Cardiac muscle cell (in vitro differentiated cells and primary cell): ENCODE measurements at places on chromosomes 7 and 10.

DNA sequence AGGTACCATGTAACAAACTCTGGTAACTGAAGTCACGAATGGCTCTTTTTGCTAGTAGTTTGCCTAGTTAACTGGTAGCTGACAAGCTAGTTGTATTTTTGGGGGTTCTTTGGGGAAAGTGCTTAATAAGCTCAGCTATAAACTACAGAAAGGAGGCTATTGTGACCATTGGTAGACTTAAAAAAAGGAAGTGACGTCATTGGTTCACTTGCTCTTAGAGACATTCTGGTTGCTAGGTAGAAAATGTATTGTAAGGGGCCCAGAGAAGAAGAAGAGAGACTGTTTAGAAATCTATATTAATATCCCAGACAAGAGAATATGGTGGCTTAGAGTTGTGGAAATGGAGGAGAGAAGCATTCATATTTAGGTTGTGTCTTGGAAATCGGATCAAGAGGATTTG lies 103.0 kb downstream of the NXPH1 start:
- H3K36me3 ChIP-seq, result no peaks in the 10 kb centered on the region
- no peaks in the 10 kb centered on the region for H3K4me1 ChIP-seq
- no peaks in the 10 kb centered on the region for H3K27me3 ChIP-seq
- H3K27ac ChIP-seq, result no peak overlapping the region
- H3K4me3 ChIP-seq, result no peak overlapping the region

GRCh38 chr7:128357217-128357613 lies 4.3 kb downstream of the PRRT4 start:
- peak overlapping the region; percentile 76 for H3K27ac ChIP-seq
- H3K27me3 ChIP-seq, result peaks cover 35% of the 10 kb centered on the region
- DNase-seq, result peak; percentile 91
- H3K4me1 ChIP-seq, result peaks cover 18% of the 10 kb centered on the region
- no peak overlapping the region for H3K4me3 ChIP-seq

GRCh38 chr10:112979927-112980326 lies 29.9 kb downstream of the TCF7L2 start:
- no peaks in the 10 kb centered on the region for H3K27me3 ChIP-seq
- no peak overlapping the region for H3K4me3 ChIP-seq
- H3K4me1 ChIP-seq, result peaks cover 3% of the 10 kb centered on the region
- no peak for DNase-seq
- H3K27ac ChIP-seq, result no peak overlapping the region

GRCh38 chr10:78829565-78829964 lies 239.2 kb upstream of the ZMIZ1 start:
- no peaks in the 10 kb centered on the region for H3K36me3 ChIP-seq
- H3K4me1 ChIP-seq, result peaks cover 14% of the 10 kb centered on the region
- H3K4me3 ChIP-seq, result no peak overlapping the region
- no peak for DNase-seq

DNA sequence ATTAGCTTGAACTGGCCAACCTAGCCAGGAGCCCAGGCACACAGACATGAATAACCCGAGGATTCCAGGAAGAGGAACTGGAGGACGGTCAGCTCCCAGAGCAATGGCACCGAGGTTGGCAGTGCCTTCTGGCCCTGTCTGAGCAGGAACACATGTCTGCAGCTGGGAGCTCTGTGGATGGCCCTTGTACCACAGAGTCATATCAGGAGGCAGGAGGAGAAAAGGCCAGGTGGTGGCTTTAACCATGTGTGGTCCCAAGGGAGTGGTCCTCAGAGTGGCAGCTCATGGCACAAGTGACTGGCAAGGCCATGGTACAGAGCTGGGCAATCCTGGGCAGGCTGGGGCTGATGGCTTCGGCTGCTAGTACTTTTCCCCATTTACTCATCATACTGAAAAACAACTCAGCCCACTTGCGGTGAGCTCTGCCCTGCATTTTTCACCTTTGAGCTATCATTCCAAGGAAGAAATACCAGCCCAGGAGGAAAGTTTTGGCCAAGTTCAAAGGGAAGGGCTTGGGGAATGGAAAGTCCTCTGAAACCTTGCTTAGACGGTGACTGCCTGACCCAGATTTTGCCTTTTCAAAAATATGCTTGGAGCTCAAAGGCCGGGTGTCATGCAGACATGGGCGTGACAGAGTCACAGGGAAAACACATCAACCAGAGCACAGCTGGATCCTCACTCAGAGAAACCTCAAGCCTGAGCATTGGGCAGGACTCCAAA lies 25.7 kb upstream of the LOXL4 start:
- no peak overlapping the region for H3K27ac ChIP-seq
- no peak for DNase-seq
- H3K4me1 ChIP-seq, result no peaks in the 10 kb centered on the region
- H3K36me3 ChIP-seq, result no peaks in the 10 kb centered on the region

DNA sequence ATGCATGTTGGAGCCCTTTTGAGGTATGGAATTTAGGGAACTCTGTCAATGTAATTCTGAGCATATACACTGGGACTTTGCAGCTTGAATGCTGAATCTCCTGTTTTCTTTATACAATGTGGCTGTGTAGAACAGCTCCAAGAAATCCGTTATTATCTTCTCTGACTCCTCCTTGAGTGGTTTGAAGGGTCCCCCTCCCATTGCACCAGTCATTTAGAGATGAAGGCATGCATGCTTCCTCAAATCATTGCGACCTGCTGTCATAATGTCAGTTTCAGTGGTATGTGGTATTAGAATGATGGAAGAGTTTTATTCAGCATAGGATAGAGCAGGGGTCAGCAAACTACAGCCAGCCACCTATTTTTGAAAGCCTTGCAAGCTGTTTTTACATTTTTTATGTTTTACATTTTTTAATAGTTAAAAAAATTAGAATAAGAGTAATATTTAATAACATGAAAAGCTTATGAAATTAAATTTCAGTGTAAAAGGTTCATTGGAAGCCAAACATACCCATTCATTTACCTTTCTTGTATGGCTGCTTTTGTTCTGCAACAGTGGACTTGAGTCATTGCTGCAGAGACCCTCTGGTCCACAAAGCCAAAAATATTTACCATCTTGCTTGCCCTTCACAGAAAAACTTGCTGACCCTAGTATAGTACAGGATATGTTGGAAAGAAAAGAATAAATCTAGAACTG lies 8.1 kb downstream of the STK17A start:
- no peak for DNase-seq
- H3K4me3 ChIP-seq, result no peak overlapping the region
- peaks cover 3% of the 10 kb centered on the region for H3K36me3 ChIP-seq
- H3K27me3 ChIP-seq, result no peaks in the 10 kb centered on the region

- H3K27ac ChIP-seq, result no peak overlapping the region
- no peaks in the 10 kb centered on the region for H3K27me3 ChIP-seq
- no peaks in the 10 kb centered on the region for H3K36me3 ChIP-seq
Measured at GRCh38 chr10:122290833-122291532, 19.9 kb downstream of the BTBD16 start.

GRCh38 chr10:17443707-17444387 lies 10.5 kb downstream of the ST8SIA6 start:
- no peaks in the 10 kb centered on the region for H3K4me1 ChIP-seq
- H3K36me3 ChIP-seq, result no peaks in the 10 kb centered on the region
- H3K4me3 ChIP-seq, result no peak overlapping the region
- DNase-seq, result no peak
- H3K27ac ChIP-seq, result no peak overlapping the region

- no peaks in the 10 kb centered on the region for H3K36me3 ChIP-seq
- peaks cover 34% of the 10 kb centered on the region for H3K4me1 ChIP-seq
- no peak overlapping the region for H3K4me3 ChIP-seq
- H3K27ac ChIP-seq, result peak overlapping the region; percentile 54
- peak; percentile 99 for DNase-seq
- no peaks in the 10 kb centered on the region for H3K27me3 ChIP-seq
Measured at GRCh38 chr10:121096617-121097431, 245.7 kb downstream of the WDR11 start.

DNA sequence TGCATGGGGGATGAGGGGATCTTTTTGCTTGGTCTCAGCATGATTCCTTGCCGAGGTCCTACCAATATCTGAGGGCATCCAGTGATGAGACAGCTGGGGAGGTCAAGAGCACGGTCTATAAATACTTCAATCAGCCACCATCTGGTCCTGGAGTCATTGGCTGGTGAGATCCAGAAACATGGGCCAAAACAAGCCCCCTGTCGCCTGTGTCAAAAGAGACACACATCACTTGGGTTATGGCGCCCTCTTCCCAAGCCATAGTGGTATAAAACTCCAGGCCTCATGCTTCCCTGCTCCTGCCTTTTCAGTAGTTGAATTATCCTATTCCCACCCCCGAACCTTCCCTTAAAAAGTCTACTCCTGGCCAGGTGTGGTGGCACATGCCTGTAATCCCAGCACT lies 60.9 kb downstream of the SLC35B4 start:
- H3K36me3 ChIP-seq, result no peaks in the 10 kb centered on the region
- no peak for DNase-seq
- no peaks in the 10 kb centered on the region for H3K4me1 ChIP-seq
- no peak overlapping the region for H3K4me3 ChIP-seq
- H3K27ac ChIP-seq, result no peak overlapping the region

DNA sequence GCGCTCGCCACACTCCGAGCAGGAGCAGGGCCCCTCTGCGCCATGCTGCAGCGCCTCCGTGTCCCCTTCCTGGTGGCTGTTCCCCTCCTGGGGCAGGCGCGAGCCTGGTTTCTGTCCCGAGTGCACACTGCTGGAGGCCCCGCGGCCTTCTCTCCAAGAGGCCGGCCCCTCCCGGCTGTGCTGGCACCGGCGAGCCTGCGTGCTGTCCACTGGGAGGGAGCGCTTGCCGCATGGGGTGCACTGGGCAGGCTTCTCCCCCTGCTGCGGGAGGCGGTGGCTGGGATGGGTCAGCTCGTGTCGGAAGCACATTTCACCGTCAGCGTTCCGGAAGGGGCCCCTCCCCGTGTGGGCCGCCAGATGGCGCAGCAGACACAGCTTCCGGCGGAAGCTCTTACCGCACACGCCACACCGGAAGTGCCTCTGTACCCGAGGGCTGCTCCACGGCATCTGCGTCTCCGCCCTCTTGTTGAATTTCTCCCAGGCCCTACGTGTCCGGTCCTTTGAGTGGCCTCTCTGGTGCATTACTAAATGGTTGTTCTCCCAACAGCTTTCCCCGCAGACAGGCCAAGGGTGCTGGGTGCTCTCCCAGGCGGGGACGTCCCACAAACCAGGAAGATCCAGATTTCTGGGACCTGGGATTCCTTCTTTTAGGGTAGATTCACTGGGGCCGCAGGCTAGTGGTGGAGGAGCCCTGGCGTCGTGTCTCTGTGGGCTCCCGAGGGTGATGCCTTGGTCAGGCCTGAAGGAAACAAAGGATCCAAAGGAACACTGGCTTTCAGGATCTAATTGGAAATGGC lies 18.7 kb downstream of the ZNF786 start:
- H3K27ac ChIP-seq, result no peak overlapping the region
- DNase-seq, result peak; percentile 58
- H3K36me3 ChIP-seq, result peaks cover 8% of the 10 kb centered on the region
- no peak overlapping the region for H3K4me3 ChIP-seq

- no peak overlapping the region for H3K4me3 ChIP-seq
- H3K4me1 ChIP-seq, result no peaks in the 10 kb centered on the region
- no peak overlapping the region for H3K27ac ChIP-seq
- H3K27me3 ChIP-seq, result no peaks in the 10 kb centered on the region
- H3K36me3 ChIP-seq, result no peaks in the 10 kb centered on the region
Measured at GRCh38 chr7:152402384-152403250, 33.2 kb downstream of the KMT2C start.

- no peak overlapping the region for H3K27ac ChIP-seq
- H3K4me3 ChIP-seq, result no peak overlapping the region
- no peaks in the 10 kb centered on the region for H3K4me1 ChIP-seq
- H3K27me3 ChIP-seq, result no peaks in the 10 kb centered on the region
Measured at GRCh38 chr10:104077663-104078151, 8.0 kb downstream of the COL17A1 start.

GRCh38 chr7:101172854-101173751 lies 7.0 kb downstream of the NAT16 start:
- DNase-seq, result peak; percentile 65
- H3K4me1 ChIP-seq, result peaks cover 6% of the 10 kb centered on the region

DNA sequence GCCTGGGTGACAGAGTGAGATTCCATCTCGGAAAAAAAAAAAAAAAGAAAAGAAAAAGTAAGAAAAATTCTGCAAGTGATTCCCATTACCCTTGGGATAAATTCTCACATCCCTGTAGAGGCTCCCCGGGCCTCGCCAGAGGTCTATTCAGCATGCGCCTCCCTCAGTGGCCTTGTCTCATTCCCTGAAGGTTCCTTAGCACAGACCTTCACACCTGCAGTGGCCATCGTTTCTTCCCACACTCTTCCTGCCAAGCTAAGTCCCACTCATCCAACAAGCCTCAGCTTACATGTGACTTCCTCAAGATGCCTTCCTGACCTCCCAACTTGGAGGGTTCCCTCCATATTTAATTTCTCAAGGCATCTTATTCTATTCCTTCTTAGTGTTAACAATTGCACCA lies 20.9 kb upstream of the BAG3 start:
- no peaks in the 10 kb centered on the region for H3K4me1 ChIP-seq
- no peak overlapping the region for H3K27ac ChIP-seq
- no peaks in the 10 kb centered on the region for H3K36me3 ChIP-seq
- DNase-seq, result no peak

- H3K4me3 ChIP-seq, result no peak overlapping the region
- H3K27me3 ChIP-seq, result no peaks in the 10 kb centered on the region
- H3K36me3 ChIP-seq, result no peaks in the 10 kb centered on the region
- no peak overlapping the region for H3K27ac ChIP-seq
- H3K4me1 ChIP-seq, result no peaks in the 10 kb centered on the region
Measured at GRCh38 chr7:134649226-134649775, 2.6 kb downstream of the BPGM start.
